Esophagus squamous epithelium (tissue), 5 donors: ENCODE measurements at places on chromosomes 12 and 14. TPM values are rescaled to one million over a fixed set of nuclear protein-coding genes. Genes with fewer than 3 reads are reported as not detected.

- no peak for DNase-seq
Measured at GRCh38 chr12:68012712-68013111, 23.5 kb downstream of the IFNG-AS1 start.

Gene PNP
- total RNA-seq = 110 TPM

GRCh38 chr14:30710876-30711275 is 88.8 kb downstream of the SCFD1 start:
- no peak for DNase-seq

GRCh38 chr12:7758766-7759140 is 6.3 kb upstream of the NANOGNB start:
- no peak for DNase-seq

- DNase-seq = no peak
Measured at GRCh38 chr14:65892315-65892714, 479.8 kb downstream of the FUT8 start.

Gene KRT7
- total RNA-seq = 88.1 TPM

Gene CRACR2A
- total RNA-seq = 0.91 TPM

Gene DBX2
- total RNA-seq = not detected

- DNase-seq = no peak
Measured at GRCh38 chr14:53542732-53543131, 389.6 kb upstream of the DDHD1 start.

GRCh38 chr14:102086709-102086971 is 204 bp downstream of the HSP90AA1 start:
- no peak for DNase-seq

- no peak for DNase-seq
Measured at GRCh38 chr14:31880935-31881334, 196.2 kb upstream of the ARHGAP5 start.

Gene ABCC9
- total RNA-seq = 2.0 TPM
